ENCODE measurements at places on chromosomes 11 and 22.

GRCh38 chr11:62676698-62677097, 2.2 kb downstream of the UBXN1 start:
- DNase-seq, result no peak

DNA sequence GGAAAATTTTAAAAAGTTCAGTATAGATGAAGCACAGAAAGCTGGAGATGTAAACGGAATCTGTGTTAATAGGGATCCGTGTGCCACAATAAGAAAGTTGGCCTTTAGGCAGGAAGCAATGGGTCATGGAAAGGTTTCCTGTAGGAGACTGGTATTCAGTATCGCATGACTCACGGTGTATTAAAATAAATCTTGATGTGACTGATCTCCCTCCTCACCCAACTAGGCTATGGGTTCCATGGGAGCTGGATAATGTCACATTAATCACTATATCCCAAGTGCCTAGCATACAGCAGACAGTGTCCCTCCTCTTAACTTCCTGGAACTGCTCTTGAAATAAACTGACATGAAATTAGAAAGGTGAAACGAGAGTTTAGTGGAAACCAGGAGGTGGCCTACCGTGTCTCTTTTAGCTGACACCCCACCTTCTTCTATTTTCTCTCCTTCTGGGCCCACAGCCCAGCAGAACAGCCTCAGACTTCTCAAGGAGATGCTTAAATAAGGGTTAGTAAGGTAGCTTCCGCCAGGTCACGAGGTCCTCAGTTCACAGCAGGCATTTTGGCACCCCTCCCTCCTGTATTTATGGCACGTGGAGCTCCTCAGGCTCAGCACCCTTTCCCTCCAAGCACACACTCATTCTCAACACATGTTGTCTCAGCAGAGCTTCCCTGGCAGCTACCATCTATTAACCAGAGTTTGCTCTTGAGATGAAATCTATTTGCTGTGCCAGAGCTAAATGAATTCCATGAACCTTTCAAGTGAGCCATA, 118.8 kb downstream of the NXPE2 start:
- no peak for DNase-seq

GRCh38 chr11:122612123-122612824, 43.2 kb upstream of the UBASH3B start:
- DNase-seq, result no peak

GRCh38 chr11:9075556-9075955, 15.8 kb downstream of the SCUBE2 start:
- DNase-seq, result no peak

DNA sequence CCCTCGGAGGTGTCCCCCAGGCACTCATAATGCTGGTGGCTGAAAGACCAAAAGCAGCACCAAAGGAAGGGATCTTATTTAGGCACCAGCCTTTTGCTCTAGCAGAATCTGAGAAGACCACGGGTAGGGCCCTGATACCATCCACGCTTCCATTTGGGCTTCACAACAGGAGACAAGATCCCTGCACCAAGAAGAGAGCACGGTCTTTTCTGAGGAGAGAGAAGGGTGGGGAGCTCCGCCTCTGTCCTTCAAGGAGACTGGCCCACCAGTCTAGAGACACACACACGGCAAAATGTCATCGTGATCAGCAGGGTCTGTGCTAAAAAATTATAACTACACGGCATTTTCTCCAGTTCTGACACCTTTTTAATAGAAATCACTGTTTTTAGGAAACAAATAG, 9.8 kb downstream of the LARGE2 start:
- no peak for DNase-seq

DNA sequence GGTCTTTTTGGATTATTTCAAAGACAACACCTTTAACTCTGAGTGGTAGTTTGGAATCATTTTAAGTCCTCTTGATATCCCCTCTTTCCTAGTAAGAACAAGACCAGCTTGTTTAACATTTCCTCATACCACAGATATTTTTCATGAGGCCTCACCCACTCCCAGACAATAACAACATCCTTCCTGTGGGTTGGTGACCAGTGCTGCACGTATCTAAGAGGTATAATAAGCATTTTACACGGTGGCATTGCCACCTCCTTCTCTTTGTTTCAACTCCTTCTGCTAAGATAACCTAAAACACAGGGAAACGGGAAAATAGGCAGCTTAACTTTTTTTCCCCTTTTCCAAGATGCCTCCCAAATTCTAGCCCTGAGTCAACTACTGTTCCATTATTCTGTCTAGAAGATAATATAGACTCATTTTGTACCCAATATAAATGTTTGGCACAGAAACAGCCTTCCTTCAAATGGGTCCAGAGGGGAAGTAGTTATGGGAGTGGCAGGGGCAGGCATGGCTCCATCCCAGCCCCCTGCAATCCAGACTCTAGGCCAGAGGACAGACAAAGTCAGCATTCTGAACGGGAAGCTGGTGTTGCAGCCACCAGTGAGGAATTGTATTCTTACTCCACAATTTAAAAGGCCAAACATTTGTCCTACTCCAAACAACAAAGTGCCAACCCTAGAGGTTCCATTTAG, 28.5 kb downstream of the MAML2 start:
- no peak for DNase-seq

GRCh38 chr11:115391598-115391997, 112.6 kb downstream of the CADM1 start:
- DNase-seq, result no peak

- DNase-seq, result no peak
Measured at GRCh38 chr11:86197448-86197847, 47.1 kb upstream of the EED start.

GRCh38 chr11:41309716-41310115, 149.7 kb downstream of the LRRC4C start:
- no peak for DNase-seq

DNA sequence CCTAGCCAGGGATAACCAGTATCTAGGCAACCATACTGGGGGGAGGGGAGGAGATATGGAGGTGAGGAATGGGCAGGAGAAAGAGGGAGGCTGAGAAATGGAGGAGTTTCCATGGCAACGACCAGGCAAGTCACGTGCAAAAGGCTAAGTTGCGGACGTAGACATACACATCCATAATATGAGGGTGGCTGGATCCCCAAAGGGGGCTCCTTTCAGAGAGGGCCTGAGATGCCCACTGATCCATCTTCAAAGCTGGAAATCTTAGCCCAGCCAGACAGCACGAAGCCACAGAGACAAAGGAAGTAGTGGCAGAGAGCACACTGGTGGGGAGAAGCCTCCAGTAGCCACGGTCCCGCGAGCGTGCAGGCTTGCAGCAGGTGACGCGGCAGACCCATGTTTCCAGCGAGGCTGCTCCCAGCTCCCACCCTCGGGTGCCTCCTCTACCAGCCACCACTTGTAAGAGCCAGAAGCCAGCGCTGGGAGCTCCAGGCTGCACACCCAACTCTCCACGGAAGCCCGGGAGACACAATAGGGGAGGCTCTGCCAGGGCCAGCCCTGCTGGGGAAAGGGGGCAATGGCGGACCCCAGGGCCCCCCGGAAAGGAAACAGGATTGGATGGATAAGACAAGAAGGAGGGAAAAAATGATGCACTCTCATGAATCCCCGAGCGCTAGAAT, 938 bp downstream of the FXYD6 start:
- DNase-seq, result no peak

DNA sequence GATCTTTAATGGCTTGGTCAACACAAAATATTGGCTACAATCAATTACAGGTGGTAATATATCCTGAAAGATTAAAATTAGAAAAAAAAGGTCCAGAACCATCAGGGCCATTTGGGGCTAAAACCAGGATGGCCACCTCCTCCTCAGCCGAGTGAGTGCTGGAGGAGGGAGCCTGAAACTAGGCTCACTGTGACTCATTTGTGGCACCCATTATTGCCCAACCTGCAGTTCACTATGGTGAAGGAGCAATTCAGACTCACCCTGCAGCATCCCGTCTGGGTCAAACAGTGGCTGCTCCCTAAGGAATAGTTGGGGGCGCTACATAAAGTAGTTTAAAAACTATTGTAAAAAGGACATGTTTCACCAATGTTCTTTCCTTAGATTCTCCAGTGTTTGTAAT, 60.7 kb downstream of the GLYATL1 start:
- DNase-seq, result no peak

- peak; percentile 47 for DNase-seq
Measured at GRCh38 chr11:125941619-125942611, 3.9 kb upstream of the VSIG10L2 start.

DNA sequence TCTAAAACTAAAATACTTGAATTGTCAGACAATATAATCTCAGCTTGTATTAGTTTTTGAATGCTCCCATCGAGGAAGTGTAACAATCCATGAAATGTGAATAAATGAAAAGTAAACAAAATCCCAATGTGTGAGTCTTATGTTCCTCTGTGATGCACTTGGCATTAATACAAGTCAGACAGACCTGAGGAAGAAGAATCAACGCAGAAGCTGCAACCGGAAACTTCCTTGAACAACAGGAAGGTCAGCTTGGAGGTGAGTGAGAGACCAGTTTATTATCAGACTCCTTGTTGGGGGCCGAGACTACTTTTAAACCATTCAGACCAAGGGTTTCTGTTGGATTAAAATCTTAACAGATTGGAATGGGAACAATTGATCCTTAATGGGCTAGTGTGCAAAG, 24.2 kb downstream of the NUP50 start:
- no peak for DNase-seq

DNA sequence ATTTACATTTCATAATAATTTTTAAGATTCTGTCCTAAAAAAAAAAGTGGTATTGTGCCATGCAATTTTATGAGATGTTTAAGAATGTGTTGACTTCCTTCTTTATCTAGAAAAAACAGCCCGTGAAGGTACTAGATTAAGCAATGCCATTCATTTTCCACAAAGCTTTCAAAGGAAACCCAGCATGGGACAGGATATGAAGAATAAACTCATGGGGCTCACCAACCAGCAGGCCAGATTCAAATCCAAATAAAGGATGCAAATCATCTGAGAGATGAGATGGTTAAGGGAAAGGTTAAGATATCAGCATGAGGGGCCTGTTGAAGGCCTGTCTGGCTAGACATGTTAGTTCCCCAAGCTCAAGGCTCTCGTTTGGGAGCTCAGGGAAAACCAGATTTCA, 199.1 kb downstream of the SWAP70 start:
- no peak for DNase-seq

- peak; percentile 33 for DNase-seq
Measured at GRCh38 chr11:14537134-14537599, 17.0 kb upstream of the PSMA1 start.

DNA sequence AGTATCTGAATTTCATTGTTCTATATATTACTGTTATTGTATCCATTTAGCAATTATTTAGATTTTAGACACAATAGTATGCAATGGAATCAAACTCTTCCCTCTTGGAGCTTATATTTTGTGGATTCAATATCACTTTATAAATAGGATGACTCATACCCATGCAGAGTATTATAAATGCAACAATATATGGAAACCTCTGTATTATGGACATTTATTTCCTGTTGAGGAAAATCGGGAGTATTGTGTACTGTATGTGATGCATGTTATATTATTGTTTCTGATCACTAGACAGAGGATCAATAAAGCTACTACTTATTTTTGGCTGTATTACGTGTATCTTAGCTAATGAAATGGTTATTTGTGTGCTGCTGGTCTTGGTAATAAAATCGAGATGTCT, 770 bp downstream of the METTL15 start:
- no peak for DNase-seq

DNA sequence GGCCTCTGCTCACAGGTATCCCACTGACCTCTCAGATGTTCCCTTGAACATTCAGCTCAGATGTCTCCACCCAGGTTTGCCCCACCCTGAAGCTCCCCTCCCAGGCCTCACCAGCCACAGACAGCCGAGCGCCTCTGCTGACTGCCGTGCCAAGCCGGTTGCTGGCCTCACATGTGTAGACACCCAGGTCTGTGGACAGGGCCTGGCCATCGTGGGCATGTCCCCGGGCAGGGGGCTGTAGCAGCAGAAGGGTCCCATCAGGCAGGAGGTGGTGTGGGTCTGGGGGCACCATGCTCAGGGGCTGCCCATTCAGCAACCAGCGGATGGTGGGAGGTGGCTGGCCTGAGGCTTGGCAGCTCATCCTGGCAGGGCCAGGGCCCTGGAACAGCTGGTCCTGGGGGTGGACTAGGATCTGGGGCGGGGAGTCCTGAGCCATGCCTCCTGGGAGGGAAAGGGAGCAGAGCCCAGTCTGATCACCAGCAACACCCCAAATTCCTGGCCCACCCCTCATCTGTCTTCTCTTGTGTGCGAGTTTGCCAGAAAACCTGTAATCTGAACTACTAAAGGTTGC, 759 bp downstream of the ROBO4 start:
- DNase-seq, result no peak

GRCh38 chr11:27626269-27626937, 73.9 kb downstream of the BDNF start:
- no peak for DNase-seq

GRCh38 chr22:36022162-36022561, 6.5 kb downstream of the RBFOX2 start:
- no peak for DNase-seq

DNA sequence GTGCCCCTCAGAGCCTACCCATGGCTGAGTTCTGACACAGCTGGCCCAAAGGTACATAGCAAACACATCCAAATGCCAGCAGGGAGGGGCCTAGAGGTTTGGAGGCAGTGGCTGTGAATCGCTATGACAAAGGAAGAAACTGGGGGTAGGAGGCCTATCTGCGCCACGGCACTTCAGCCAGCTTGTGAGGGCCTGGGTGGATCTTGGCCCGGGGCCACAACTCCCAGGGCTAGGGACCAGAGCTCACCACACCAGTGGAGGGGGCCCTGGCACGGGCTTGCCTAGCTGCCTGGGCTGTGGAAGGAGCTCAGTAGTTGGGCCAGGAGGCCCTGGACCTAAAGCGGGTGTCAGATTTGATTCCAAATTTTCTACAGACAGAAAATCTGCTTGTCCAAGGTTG, 9.4 kb upstream of the NAP1L4 start:
- no peak for DNase-seq

Data from stimulated activated CD4-positive, alpha-beta T cell treated with anti-CD3 and anti-CD28 coated beads, Interleukin-15, amount 100 ng/mL, for 48 hours (primary cell).